ENCODE measurements at places on chromosomes 2 and 18.

DNA sequence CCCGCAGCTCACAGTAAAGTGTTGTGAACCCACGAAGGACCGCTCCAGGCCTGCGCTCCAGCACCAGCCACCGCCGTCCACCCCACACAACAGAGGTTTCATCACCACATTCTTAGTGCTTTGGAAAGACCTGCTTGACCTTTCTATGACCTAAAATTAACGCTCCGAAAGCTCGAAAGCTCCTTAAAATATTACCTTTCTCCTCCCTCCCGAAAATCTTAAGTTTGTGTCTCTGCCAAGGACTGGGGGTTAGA lies 149.2 kb downstream of the TWIST2 start:
- DNase-seq, result no peak

DNA sequence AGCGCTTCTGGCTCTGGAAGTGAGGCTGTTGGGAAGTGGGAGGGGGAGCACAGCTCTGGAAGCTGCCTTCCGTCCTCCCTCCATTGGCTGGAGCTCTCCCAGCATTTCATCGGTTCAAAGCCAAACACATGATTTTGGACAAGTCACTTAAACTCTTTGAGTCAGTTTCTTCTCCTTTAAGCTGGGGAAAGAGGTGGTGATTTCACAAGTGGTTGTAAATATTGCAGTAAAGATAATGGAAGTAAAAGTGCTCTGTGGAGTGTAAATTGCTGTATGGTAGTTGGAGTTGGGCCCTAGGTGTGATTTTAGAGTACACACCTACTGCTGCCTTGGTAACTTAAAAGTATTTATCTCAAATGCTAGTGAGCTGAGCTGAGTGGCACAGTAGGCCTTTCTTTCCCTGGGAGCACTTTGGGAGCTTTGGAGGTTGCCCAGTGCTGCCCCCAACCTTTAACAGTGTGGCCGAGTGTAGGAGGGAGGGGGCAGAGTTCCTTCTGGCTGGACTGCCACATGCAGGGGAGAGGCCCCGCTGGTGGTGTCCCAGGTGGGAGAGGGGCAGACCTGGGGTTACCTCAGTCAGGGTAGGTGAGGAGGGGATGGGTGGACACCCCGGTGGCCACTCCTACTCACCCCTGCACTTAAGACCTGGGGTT lies 54.7 kb downstream of the ASAP2 start:
- DNase-seq, result no peak

GRCh38 chr2:37686792-37687526 lies 15.5 kb upstream of the CDC42EP3 start:
- DNase-seq, result no peak

GRCh38 chr2:99770876-99771275 lies 281.1 kb upstream of the REV1 start:
- no peak for DNase-seq

GRCh38 chr2:136381245-136381644 lies 263.3 kb upstream of the CXCR4 start:
- DNase-seq, result no peak

DNA sequence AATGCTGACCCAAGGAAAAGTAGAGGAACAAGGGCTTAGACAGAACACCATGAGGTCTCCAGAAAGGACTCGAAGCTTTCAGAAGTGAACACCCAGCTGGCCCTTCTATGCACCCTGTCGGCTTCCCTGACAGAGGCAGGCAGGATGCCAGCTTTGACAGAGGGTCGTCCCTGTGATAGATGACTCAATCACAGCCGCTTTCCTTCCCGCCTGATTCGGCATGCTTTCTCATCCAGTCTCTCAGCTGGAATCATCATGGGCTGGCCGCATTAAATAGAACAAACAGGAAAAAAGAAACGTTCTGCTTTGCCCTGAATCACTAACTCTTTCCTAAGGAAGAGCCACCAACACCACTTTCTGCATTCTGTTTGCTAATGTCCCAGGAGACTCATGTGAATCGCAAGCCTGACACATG lies 140.3 kb upstream of the RAB12 start:
- DNase-seq, result no peak

DNA sequence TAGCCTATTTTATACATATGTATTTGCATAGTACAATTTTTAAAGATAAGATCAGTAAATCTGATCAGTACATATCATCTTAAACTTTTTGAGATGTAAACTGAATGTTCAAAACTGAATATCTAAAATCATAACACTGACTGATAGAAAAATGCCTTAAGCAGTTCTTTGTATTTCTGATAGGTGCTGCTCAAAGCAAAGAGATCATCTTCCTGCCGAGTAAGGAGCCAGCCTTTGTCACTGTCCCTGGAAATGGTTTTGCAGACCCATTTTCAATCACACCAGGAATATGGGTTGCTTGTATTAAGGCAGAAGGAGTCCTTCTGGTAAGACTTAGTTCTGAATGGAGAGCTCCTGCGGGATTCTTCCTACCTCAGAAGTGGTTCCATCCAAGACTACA lies 135.0 kb downstream of the LAMA3 start:
- no peak for DNase-seq
